GM23338 (cell line): ENCODE measurements at places on chromosomes 11 and 22. TPM values are rescaled to one million over a fixed set of nuclear protein-coding genes. Genes with fewer than 3 reads are reported as not detected.
A peak's percentile ranks its signal among the peaks of the same experiment; 100 is the strongest.

DNA sequence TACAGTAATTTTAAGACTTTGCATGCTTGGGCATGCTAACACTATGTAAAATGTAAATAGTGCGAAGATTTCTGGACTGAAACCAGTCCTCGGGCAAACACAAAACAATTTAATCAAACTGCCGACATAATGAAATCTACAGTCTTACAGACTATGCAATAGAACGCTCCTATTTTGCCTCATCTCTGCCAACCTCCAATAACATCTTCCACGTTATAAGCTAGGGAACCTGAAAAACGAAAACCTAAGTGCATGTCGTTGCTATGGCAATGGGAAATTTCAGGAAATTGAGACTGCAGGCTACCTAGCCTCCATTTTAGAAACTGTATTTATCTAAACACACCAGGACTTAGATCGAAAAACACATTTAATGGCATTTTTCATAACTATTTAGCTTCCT lies 1.1 kb downstream of the CSTF3 start:
- H3K27me3 ChIP-seq, result no peaks in the 10 kb centered on the region
- H3K27ac ChIP-seq, result peak overlapping the region; percentile 82
- DNase-seq, result peak; percentile 54
- H3K36me3 ChIP-seq, result no peaks in the 10 kb centered on the region

GRCh38 chr11:27635567-27636037 lies 64.7 kb downstream of the BDNF start:
- peak overlapping the region; percentile 92 for H3K27ac ChIP-seq
- peaks cover 14% of the 10 kb centered on the region; the same call in 1 of the 2 replicates for H3K36me3 ChIP-seq
- H3K4me3 ChIP-seq, result peak overlapping the region; percentile 17
- H3K4me1 ChIP-seq, result peaks cover 20% of the 10 kb centered on the region
- H3K27me3 ChIP-seq, result no peaks in the 10 kb centered on the region

DNA sequence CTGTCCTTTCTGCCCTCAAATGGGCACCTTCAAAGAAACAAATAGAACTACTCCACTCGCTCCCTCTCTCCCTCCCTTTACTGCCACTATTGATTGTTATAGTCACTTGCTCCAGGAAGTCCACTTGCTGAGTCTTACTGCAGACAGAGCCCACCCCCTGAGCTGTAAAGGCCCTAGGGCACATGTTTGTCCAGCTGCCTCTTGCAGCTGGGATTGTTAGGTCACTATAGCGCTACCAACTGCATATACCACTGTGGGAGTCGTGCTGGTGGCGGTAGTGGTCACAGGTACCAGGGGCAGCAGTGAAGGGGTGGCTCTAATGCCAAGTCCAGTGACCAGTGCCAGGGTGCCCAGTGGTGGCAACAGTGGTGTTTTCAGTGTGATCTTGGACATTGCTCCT lies 4.4 kb upstream of the SREBF2 start:
- DNase-seq, result no peak
- no peak overlapping the region for H3K4me3 ChIP-seq
- no peak overlapping the region for H3K27ac ChIP-seq

- no peak overlapping the region for H3K4me3 ChIP-seq
- peaks cover 6% of the 10 kb centered on the region; the same call in 1 of the 2 replicates for H3K36me3 ChIP-seq
- DNase-seq, result no peak
- H3K27me3 ChIP-seq, result no peaks in the 10 kb centered on the region
- no peaks in the 10 kb centered on the region for H3K4me1 ChIP-seq
Observed at GRCh38 chr22:35685731-35686130, 31.9 kb upstream of the APOL5 start.

DNA sequence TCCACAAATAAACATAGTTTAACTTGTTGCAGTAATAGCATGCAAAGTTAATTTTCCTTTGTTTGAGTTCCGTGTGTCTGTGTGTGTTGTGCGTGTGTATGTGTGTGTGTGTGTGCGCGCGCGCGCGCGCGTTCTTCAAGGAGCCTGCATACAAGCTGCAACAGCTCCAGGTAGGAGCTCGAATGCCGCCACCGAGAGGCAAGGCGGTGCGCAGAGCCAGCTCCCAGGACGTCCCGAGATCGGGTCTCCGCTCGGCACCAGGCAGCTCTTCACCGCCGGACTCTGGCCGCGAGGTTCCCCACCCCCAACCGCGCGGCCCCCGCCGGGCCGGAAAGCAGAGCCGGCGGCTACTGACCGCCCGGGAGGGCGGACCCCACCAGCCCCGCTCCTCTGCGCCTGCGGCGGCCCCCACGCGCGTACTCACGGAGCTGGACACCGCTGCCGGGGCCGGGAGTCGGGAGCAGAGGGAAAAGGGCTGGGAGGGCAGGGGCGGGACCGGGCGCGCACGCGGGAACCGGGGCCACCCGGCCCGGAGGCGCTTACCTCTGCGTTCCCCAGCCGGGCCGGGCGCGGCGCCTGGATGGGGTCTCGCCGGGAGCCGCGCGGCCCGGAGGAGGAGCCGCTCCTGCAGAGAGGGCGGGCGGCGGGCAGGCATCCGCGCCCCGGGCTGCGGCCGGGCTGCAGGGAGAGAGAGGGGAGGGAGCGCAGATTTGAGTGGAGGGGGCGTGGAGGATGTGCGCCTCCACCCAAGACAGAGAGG lies 40.4 kb upstream of the AKIP1 start:
- 0 out of 2 replicates have a peak, but pooled peaks cover 5% of the 10 kb centered on the region for H3K27me3 ChIP-seq
- H3K27ac ChIP-seq, result no peak overlapping the region
- DNase-seq, result peak; percentile 75
- H3K36me3 ChIP-seq, result no peaks in the 10 kb centered on the region
- peak overlapping the region; percentile 59 for H3K4me3 ChIP-seq

DNA sequence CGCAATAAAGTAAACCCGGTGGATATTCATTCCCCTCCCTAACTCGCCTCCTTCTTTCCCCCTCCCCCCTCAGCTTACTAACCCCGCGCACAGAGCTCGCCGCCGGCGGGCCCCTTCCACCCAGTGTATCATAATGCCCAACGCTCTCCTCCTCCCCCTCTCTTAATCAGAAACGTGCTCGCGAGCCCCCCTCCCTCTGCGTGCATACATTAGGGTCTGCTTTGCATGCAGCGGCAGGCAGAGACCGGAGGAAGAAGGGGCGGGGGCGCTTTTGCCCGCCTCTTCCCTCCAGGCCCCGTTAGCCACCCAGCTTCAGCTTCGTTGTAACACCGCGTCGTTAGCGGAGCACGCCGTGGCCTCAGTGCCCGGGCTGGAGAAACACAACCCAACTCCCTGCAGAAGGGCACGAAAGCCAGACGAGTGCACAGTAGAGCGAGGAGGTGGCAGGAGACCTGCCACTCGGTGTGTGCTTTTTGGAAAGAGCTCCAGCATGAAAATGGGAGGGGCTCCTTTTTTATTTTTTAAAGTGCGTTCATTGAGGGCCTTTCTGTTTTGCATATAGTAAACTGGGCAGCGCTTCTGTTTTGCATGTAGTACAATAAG lies 901 bp upstream of the KMT2A start:
- peak; percentile 93 for DNase-seq
- H3K4me1 ChIP-seq, result peaks cover 29% of the 10 kb centered on the region
- H3K4me3 ChIP-seq, result peak overlapping the region; percentile 77
- no peaks in the 10 kb centered on the region for H3K36me3 ChIP-seq
- H3K27ac ChIP-seq, result peak overlapping the region; percentile 97
- H3K27me3 ChIP-seq, result peaks cover 14% of the 10 kb centered on the region

DNA sequence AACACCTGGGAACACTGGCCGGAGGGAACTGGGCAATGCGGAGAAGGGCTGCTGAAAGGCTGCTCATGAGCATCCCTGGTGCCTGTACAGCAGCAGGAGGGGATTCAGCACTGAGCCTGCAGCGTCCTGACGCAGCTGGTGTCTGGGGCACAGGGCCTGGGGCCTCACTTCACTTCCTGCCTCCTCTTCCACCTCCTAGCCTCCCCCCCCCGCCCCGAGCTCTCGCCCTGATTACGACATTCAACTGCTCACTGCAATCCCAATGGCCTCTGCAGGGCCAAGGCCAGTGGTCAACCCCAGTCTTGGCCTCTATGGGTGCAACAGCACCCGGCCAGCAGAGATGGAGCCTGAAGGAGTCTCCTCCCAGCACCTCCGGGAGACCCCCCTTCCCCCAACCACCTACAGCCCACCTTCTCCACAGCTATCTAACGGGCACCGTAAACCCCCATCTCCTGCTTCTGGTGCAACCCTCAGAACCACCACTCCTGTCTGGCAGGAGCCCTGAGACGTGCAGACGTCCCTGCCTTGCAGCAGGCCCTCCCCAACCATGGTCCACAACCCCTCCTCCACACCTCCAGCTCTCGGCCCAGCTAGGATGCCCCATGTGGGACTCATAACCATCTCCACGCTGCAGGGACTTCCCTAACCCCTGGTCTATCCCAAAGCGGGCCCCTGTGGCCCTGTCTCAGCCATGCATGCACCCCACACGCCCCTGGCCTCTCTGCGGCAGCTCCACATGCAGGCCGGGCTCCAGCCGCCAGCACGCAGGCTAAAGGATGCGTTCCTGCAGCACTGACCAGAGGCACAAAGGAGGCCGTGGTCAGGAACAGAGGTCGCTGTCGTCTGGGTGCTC lies 38.2 kb downstream of the BRD1 start:
- H3K4me3 ChIP-seq, result no peak overlapping the region
- H3K27ac ChIP-seq, result peak overlapping the region; percentile 59; the same call in 1 of the 2 replicates
- no peaks in the 10 kb centered on the region; the same call in 1 of the 2 replicates for H3K36me3 ChIP-seq
- DNase-seq, result no peak
- H3K4me1 ChIP-seq, result no peaks in the 10 kb centered on the region
- no peaks in the 10 kb centered on the region for H3K27me3 ChIP-seq

GRCh38 chr11:96185220-96185768 lies 157.7 kb downstream of the MAML2 start:
- H3K27ac ChIP-seq, result no peak overlapping the region
- no peaks in the 10 kb centered on the region for H3K27me3 ChIP-seq
- H3K36me3 ChIP-seq, result no peaks in the 10 kb centered on the region
- DNase-seq, result no peak
- no peak overlapping the region for H3K4me3 ChIP-seq

DNA sequence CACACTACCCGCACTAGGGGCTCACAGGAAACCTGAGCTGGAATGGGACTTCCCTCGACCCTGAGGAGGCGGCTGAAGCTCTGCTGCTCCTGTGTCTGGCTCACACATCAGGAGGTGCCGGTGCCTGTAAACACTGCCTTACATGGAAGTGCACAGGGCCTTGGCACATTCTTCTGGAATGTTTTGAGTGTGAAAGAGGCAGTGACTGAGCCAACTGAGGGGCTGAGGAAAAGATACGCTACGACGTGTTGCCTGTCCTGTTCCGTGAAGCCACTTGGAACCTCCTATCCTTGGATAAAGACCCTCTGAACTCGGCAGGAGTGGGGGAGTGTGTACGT lies 10.5 kb downstream of the TXN2 start:
- DNase-seq, result no peak
- H3K27me3 ChIP-seq, result no peaks in the 10 kb centered on the region
- no peaks in the 10 kb centered on the region for H3K36me3 ChIP-seq
- no peak overlapping the region for H3K27ac ChIP-seq
- H3K4me1 ChIP-seq, result no peaks in the 10 kb centered on the region

DNA sequence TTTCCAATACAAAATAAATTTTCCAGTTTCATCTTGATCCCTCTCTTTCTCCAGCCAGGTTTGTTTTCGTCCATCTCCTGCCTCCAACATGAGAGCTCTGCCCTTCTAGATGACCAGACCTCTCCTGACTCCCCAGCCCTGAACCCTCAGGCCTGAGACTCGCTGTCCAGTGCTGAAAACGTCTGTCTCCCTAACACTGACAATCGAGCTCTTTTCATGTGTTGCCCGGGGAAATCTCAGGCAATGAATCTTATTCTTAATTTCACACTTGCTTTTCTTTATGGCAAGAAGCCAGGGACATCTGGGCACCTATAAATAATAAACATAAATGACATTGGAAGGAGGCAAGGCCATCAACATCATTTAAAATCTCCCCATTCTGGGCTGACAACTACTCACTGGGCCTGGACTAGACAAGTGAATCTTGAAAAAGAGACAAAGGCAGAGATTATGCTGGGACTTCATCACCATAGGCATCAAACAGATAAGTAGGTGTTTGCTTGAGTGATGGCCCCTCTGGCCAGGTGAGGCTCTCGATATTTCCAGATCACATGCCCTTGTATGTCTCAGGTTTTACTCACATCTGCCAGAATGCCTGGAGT lies 274.5 kb upstream of the B3GAT1 start:
- no peak overlapping the region for H3K27ac ChIP-seq
- no peaks in the 10 kb centered on the region for H3K36me3 ChIP-seq
- no peaks in the 10 kb centered on the region for H3K27me3 ChIP-seq
- H3K4me1 ChIP-seq, result peaks cover 7% of the 10 kb centered on the region
- DNase-seq, result peak; percentile 54
- H3K4me3 ChIP-seq, result no peak overlapping the region

GRCh38 chr11:59791639-59792038 lies 18.9 kb downstream of the MRPL16 start:
- no peak for DNase-seq
- H3K27ac ChIP-seq, result no peak overlapping the region
- no peaks in the 10 kb centered on the region for H3K4me1 ChIP-seq
- H3K27me3 ChIP-seq, result no peaks in the 10 kb centered on the region
- H3K4me3 ChIP-seq, result no peak overlapping the region

GRCh38 chr22:39332441-39333064 lies 13.1 kb upstream of the RPL3 start:
- no peaks in the 10 kb centered on the region for H3K27me3 ChIP-seq
- H3K36me3 ChIP-seq, result no peaks in the 10 kb centered on the region
- no peaks in the 10 kb centered on the region for H3K4me1 ChIP-seq
- H3K27ac ChIP-seq, result no peak overlapping the region

DNA sequence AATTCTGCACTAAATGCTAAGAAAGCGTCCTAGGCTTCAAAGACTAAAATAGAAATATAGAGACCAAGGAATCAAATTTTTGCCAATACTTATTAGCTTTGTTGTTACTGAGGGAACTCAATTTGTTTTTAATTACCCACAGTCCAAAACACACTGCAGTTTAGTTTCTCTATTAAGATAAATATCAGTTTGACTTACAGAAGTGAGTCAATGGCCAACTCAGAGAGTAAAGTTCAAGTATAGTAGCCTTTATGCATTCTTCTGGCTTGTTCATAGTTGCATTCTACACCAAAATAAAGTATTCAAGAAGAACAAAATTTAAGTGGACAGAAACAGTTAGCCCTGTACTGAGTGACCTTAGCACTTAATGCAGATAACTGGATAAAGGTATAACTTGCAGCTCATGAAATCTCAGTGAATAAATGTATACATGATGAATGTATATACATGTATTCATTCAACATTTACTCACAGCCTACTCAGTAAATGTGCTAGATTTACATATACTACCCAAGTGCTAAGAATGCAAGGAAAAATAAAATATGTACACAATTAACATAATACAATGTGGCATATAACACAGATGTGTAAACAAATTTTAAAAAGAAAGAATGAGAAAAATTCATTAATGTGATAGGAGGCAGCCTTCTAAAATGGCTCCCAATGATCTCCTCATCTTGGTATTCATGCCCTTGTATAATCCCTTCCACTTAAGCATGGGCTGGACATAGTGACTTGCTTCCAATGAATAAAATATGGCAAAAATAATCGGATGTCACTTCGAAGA lies 9.7 kb upstream of the RNF141 start:
- H3K27ac ChIP-seq, result no peak overlapping the region
- H3K4me3 ChIP-seq, result no peak overlapping the region
- DNase-seq, result no peak
- H3K36me3 ChIP-seq, result no peaks in the 10 kb centered on the region
- H3K27me3 ChIP-seq, result no peaks in the 10 kb centered on the region

- H3K27ac ChIP-seq, result no peak overlapping the region
- DNase-seq, result peak; percentile 86
- H3K4me3 ChIP-seq, result no peak overlapping the region
- H3K36me3 ChIP-seq, result no peaks in the 10 kb centered on the region
- peaks cover 78% of the 10 kb centered on the region for H3K27me3 ChIP-seq
Observed at GRCh38 chr22:22753526-22754267, 109.3 kb downstream of the GGTLC2 start.

- no peak for DNase-seq
- H3K27me3 ChIP-seq, result no peaks in the 10 kb centered on the region
- H3K27ac ChIP-seq, result no peak overlapping the region
- no peaks in the 10 kb centered on the region for H3K36me3 ChIP-seq
Observed at GRCh38 chr22:19658967-19659804, 55.1 kb upstream of the SEPTIN5 start.

ST14 gene
- total RNA-seq, result 32.7 and 36.3 TPM in 2 replicates

MED15 gene
- total RNA-seq, result 32.0 and 43.5 TPM in 2 replicates

FOLR2 gene
- not detected in 2 replicates for total RNA-seq
